Activated CD4-positive, alpha-beta memory T cell treated with anti-CD3 and anti-CD28 coated beads for 36 hours (primary cell): ENCODE measurements at places on chromosomes 12 and 14.

DNA sequence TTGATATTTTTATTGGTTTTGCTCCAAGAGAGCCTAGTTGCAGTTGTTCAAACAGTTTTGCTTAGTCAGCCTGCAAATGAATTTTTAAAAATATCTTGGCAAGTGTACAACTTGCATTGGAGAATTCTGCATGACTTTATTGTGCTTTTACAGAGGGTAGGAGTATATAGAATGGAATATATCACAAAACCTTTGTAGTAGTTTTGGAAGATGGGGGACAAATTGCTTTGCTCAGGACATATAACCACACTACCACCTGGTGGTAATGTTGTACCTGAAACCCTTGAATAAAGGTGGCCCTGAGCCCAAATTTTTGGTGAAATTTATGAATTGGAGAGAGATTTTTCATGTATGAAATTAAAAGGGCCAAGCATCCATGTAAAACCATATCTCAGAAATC, 645.2 kb downstream of the MED13L start:
- no peak for DNase-seq

DNA sequence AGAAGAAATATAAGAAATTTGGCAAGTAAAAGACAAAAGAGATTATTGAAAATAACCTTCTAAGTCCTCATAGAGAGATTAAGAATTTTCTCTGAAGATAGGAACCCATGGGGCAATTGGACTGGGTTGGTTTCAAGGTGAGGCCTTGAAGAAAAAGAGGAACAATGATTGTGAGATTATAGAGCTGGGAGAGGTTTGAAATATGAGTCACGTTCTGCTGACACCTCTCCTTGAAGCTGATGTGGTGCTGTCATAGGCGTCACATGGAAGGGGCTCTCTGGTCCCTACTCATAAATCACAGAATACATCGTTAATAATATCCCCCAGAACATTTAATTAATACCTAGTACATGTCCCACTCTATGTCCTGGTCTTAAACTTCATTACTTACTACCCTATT, 227.6 kb upstream of the PDE3A start:
- DNase-seq = no peak

DNA sequence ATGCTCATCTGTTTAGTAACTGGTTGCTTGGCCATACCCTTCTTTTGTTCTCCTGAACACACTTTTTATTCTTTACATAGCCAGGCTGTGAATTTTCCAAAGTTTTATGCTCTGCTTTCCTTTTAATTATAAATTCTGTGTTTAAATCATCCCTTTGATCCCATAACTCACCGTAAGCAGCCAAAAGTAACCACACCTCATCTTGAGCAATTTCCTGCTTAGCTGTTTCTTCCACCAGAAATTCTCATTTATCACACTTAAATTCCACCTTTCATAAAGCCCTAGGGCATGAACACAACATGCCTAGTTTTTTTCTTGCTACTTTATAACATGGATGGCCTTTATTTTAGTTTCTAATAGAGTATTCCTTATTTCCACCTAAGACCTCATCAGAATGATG, 510.7 kb downstream of the C12orf50 start:
- DNase-seq = no peak

DNA sequence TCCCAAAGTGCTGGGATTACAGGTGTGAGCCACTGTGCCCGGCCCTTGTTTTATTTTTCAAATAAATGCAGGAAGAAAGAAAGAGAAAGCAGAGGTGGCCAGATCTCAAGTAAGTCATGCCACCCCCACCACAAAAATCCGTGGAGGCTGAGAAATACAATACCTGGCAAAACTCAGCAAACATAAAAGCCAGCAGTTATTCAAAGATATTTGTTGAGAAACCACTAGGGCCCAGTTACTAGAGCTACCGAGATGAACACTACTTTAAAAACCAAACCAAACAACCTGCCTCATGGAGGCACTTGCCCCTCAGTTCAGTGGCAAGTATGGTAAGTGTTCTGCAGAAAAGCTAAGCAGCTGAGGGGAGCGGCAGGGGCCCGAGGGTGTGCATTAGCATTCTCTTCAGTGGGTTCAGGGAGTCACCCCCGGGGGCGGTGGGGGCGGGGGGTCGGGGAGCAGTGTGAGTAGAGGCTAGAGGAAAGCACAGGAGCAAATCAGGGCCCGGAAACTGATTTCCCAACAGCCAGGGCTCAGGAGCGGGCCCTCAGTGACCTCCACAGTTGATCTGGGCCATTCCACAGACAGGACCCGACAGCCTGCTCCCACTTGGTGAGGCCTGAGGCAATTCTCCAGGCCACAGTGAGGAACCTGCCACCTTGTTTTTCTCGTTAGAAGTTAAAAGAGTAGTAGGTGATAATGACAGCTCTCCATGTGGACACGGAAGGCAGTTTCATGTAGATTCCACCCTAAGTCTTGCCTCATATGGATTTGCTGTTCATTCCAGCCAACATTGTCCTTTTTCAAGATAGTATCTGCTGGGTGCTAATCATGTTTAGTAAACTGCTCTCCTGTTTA, 8.6 kb downstream of the EVL start:
- DNase-seq = peak; percentile 60

GRCh38 chr12:21456291-21456780, 18.9 kb downstream of the PYROXD1 start:
- peak; percentile 55 for DNase-seq

GRCh38 chr12:104704224-104704779, 247.6 kb downstream of the CHST11 start:
- no peak for DNase-seq

DNA sequence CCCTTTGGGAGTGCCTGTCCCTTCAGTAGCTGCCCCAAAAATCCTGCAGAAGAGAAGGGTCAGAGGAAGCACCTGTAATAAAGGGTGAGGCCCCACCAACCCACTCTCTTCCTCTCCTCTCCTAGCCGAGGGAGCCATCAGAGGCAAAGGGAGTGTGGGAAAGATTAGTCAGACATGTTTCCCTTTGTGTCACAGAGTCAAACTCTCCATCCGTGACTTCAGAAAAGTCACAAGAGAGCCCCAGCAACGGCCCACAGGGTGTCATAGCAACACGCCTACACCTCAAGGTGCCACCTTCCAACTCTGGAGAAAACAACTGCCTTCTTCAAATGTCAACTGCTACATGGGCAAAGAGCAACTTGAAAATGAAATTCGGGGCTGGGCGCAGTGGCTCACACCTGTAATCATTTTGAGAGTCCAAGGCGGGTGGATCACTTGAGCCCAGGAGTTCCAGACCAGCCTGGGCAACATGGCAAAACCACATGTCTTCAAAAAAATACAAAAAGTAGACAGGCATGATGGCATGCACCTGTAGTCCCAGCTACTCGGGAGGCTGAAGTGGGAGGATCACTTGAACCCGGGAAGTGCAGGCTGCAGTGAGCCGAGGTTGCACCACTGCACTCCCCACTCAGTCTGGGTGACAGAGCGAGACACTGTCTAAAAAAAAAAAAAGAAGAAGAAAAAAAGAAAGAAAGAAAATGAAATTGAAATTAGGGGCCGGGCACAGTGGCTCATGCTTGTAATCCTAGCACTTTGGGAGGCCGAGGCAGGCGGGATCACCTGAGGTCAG, 17.7 kb upstream of the CD27 start:
- peak; percentile 98 for DNase-seq

GRCh38 chr12:53217051-53217930, 10.2 kb upstream of the ITGB7 start:
- peak; percentile 76 for DNase-seq

GRCh38 chr14:95841668-95842067, 35.0 kb upstream of the TUNAR start:
- DNase-seq = no peak

DNA sequence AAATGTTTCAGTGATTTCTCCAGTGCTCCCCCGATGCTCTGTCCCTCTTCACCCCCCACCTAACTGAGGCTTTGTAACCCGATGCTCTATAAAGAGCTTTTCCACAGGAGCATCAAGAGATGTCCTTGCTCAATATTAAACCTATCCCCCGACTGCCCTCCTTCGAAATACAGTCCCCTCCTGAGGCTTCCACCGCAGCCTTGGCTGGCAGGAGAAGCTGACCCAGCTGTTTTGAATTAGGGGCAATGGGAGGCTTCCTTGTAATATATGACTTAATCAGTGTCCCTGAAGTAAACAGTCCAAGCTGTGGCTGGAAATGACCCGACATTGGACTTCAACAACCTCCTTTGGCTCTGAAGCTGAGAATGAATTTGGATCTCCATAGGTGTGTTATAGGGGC, 62.4 kb downstream of the TMEM30B start:
- DNase-seq = no peak

GRCh38 chr12:66508025-66508424, 170.9 kb downstream of the GRIP1 start:
- DNase-seq = no peak

DNA sequence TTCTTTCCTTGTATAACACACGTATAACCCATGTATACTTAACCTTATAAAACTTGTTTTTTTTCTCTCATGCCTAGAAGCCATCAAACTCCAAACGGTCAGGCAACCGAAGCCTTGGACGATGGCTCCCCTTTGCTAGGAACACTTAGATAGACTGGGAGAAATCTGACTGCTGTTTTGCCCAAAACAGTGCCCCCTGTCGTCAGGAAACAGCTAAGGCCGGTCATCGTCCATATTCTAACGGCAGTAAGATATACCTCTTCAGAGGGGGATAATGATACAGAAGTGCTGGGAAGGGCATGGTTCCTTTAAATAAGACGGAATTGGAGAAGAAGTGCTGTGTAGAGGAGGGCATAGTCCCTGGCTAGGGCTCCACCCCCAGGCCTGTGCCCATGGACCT, 130.5 kb downstream of the SLC41A2 start:
- peak; percentile 22 for DNase-seq

GRCh38 chr14:78152201-78153063, 17.7 kb upstream of the NRXN3 start:
- DNase-seq = no peak

DNA sequence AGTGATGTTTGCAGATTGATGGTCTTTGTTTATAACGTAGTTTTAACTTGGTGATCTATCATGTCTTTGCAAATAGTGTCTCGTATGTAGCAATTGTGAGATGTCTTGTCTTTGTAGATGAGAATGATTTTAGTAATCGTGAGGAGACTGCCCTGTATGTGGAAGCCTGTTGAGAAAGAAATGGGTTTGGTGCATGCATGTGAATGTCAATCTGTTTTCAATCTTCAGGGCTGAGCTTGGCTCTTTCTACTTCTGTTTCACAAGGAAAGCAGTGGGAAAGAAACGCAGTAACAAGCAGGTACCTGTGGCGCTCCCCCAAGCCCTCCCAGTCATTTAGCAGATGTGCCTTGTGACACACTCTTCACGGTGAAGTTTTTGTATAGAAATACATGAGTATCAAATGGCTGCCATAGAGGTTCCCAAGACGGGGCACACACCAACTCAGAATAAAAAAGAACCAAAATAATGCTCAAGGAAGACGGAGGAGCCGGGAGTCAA, 342.8 kb upstream of the DDHD1 start:
- no peak for DNase-seq

DNA sequence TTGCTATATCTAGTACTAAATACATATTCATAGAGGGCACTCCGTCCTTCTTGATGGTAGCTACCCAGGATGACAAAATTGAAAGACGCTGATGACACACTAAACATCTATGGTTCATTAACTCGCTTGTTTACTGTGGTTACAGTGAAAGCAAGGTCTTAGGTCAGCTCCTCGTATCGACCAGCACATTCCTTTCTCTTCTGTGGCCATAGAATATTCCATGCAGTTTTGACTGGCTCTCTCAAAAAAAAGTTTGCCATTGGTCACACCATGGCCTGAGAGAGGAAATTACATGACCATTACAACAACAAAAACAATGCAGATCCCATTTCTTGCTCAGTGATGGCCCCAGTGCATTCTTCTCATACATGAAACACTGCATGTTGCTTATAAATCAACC, 411.4 kb upstream of the SOX5 start:
- no peak for DNase-seq

- no peak for DNase-seq
Measured at GRCh38 chr14:29851397-29851796, 76.2 kb downstream of the PRKD1 start.

DNA sequence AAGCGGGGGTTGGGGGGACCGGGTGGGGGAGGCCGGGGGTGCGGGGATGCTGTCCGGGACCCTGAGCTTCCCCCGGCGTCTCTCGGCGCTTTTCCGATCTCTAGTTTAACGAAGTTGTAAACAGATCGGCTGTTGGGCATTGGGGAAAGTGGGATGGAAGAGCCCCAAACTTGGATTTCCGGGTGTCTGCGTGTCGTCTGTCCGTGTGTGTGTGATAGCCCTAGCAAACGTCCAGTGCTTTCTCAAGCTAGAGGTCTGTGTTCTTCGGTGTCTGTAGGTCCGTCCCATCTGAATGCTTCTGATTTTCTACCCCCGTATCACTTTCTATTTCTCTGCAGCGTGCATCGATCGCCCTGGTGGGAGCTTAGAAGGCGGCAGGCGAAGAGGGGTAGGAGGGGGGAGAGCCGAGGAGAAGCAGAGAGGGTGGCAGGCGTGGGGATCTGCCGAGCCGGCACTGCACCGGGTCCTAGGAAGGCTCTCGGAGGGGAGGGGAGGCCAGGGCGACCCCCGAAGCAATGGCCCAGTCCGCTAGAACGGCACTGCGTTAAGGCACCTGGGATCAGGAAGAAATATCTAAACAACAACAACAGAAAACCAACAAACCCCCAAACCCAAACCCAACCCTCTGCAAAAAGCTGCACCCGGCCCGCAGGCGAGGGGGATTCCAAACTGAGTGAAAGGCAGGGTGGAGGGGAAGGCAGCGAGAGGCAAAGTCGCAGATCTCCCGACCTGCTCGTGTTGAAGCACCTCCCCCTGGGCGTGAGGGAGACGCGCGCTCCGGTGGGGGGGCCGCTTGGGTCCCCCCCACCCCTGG, 1.0 kb downstream of the KCNA1 start:
- peak; percentile 28 for DNase-seq

- DNase-seq = peak; percentile 86
Measured at GRCh38 chr14:101721951-101722661, 39.4 kb upstream of the PPP2R5C start.

- DNase-seq = no peak
Measured at GRCh38 chr14:58138714-58139482, 13.1 kb downstream of the ARMH4 start.

DNA sequence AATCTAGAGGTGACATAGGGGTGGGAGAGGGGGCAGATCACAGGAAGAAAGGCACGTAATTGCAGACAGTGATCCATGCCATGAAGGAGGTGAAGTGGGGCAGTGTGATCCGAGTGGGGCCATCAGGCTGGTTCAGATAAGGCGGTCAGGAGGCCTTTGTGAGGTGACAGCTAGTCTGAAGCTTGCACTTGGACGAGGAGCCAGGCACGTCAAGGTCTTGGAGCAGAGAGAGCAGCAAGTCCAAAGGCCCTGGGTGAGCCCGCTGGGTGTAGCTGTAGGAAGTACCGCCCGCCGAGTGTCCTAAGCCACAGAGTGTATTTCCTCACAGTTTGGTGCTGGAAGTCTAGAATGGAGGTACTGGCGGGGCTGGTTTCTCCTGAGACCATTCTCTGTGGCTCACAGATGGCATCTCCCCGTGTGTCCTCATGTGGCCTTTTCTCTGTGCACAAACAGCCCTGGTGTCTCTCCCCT, 23.6 kb downstream of the RHOF start:
- DNase-seq = no peak

GRCh38 chr12:49824895-49825294, 3.3 kb downstream of the NCKAP5L start:
- no peak for DNase-seq
